ENCODE measurements at places on chromosomes 1 and 21.
A peak's percentile ranks its signal among the peaks of the same experiment; 100 is the strongest.

DNA sequence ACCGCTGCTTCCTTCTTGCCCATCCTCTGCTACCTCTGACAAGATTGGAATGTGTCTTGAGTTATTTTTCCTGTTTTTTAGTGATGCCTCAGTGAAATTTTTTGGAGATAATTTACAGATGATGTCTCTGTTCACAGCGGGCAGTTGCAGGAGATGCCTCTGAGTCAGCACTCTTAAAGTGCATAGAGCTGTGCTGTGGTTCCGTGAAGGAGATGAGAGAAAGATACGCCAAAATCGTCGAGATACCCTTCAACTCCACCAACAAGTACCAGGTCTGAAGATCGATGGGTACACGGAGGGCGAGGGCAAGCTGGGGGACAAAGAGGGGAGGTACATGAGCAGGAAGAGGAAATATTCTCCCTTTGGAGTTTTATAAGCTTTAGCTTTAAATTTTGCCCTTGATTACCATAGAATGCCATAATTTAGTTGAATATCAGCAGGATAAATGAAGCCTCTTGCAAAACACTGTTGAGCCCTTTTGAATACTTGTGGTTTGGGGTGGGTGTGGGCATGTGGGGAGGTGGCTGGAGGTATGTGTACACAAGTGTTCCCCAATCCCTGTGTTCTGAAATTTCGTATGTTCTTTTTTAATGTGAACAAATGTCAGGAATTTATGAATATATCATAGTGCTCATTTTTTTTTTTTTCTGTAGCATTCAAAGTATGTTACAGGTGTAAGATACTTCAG lies 19.8 kb downstream of the ATP1A1 start:
- no peak for DNase-seq
- no peaks in the 10 kb centered on the region for H3K27me3 ChIP-seq
- H3K4me1 ChIP-seq: no peaks in the 10 kb centered on the region
- H3K27ac ChIP-seq: no peak overlapping the region
- H3K36me3 ChIP-seq: peaks cover 93% of the 10 kb centered on the region

- no peak for DNase-seq
- no peaks in the 10 kb centered on the region for H3K4me1 ChIP-seq
- H3K27ac ChIP-seq: no peak overlapping the region
- no peaks in the 10 kb centered on the region for H3K36me3 ChIP-seq
These were observed 161.2 kb downstream of the NPHP4 start for GRCh38 chr1:5830771-5831599.

- no peaks in the 10 kb centered on the region for H3K27me3 ChIP-seq
- peaks cover 34% of the 10 kb centered on the region for H3K4me1 ChIP-seq
- no peak for DNase-seq
- no peak overlapping the region for H3K4me3 ChIP-seq
These were observed 45.8 kb upstream of the RGS1 start for GRCh38 chr1:192529811-192530210.

- H3K27me3 ChIP-seq: no peaks in the 10 kb centered on the region
- H3K27ac ChIP-seq: no peak overlapping the region
- H3K36me3 ChIP-seq: no peaks in the 10 kb centered on the region
- H3K4me1 ChIP-seq: no peaks in the 10 kb centered on the region
- no peak overlapping the region for H3K4me3 ChIP-seq
- no peak for DNase-seq
These were observed 112.6 kb upstream of the B3GALT2 start for GRCh38 chr1:193299038-193299437.

DNA sequence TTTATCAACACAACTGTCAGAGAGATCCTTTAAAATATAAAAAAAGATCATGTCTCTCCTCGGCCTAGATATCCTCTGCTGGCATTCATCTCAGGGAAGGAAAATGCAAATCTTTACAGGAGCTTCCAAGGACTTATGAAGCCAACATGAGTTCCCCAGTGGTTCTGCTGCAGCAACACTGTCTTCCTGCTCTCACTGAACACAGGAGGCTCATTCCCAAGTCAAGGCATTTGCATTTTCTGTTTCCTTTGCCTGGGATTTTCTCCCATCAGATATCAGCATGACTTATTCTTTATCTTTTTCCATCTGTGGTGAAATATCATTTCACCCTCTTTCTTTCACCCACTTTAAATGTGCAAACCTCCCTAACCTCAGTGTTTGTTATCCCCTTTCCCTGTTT lies 513.8 kb upstream of the ZP4 start:
- no peak for DNase-seq
- no peaks in the 10 kb centered on the region for H3K4me1 ChIP-seq
- H3K4me3 ChIP-seq: no peak overlapping the region
- H3K27ac ChIP-seq: no peak overlapping the region
- H3K27me3 ChIP-seq: no peaks in the 10 kb centered on the region

- H3K27ac ChIP-seq: no peak overlapping the region
- no peak overlapping the region for H3K4me3 ChIP-seq
- DNase-seq: no peak
These were observed 12.0 kb downstream of the SLC35D1 start for GRCh38 chr1:67041841-67042503.

- no peaks in the 10 kb centered on the region for H3K36me3 ChIP-seq
- DNase-seq: no peak
- no peak overlapping the region for H3K27ac ChIP-seq
- no peaks in the 10 kb centered on the region for H3K4me1 ChIP-seq
- H3K4me3 ChIP-seq: no peak overlapping the region
These were observed 102.9 kb downstream of the FASLG start for GRCh38 chr1:172761581-172762486.

DNA sequence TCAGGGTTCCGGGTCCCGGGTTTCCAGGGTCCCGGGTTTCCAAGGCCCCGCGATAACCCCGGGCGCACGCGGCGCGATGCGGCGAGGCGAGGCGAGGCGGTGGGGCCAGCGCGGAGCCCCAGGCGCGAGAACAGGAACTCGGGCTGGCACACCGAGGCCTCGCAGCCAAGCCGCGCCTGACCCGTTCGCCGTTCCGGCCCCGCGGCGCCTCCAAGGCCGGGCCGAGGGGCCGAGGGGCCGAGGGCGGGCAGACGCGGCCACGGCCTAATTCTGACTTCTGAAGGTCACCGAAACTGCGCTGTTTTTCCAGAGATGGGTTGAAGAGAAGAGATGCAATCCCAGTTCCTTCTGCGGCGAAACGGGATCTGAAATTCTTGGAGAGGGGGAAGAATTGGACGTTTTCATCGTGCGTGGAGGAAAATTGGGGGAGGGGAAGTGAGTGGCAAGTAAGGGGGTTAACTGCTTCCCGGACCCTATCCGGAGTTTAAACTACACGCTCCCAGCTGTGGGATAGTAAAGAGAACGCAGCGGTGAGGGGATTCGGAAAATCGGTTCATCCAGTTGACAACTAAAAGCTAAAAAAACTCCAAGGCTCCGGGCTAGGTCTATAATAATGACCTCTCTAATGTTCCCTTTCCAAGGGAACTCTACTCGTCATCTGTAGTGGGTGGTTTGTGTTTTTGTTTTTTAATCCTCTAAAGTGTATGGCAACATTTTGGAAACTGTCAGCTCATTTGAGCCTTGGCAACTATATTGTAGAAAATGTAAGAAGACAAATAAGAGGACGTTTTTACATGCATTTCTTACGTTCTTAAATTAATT lies 8.2 kb downstream of the TBX15 start:
- H3K27ac ChIP-seq: peak overlapping the region; percentile 99
- DNase-seq: no peak
- H3K4me1 ChIP-seq: peaks cover 15% of the 10 kb centered on the region

- H3K27ac ChIP-seq: no peak overlapping the region
- H3K4me1 ChIP-seq: no peaks in the 10 kb centered on the region
- DNase-seq: no peak
- H3K27me3 ChIP-seq: no peaks in the 10 kb centered on the region
These were observed 58.9 kb downstream of the OLFML3 start for GRCh38 chr1:114037962-114038816.

DNA sequence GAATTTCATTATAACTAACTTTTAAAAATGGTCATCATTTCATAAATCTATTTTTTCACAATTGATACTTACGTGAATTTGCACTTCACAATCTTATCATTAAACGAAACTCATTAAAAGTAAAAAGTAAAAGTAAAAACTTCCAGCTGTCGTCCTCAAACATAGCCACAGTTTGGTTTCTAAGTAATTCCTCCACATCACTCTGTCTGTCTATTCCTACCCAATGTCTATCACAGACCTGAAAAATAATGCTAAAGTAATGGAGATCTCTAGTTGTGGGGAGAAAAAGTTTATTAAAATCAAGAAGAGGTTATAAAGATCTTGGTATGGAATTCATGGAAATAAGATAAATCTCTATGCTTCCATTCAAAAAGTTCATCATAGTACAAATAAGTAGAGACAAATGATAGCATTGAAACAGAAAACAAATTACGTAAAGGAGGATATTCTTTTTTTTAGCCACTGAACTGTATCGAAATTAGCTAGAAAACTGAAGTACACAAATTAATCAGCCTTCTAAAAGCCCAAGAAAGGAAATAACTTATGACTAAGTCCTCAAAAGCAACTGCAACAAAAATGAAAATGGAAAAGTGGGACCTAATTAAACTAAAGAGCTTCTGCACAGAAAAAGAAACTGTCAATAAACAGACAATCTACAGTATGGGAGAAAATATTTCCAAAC lies 148.6 kb downstream of the TIAM1 start:
- no peak for DNase-seq
- H3K4me1 ChIP-seq: no peaks in the 10 kb centered on the region
- no peak overlapping the region for H3K4me3 ChIP-seq
- H3K27me3 ChIP-seq: peaks cover 4% of the 10 kb centered on the region
- no peaks in the 10 kb centered on the region for H3K36me3 ChIP-seq

- H3K27me3 ChIP-seq: no peaks in the 10 kb centered on the region
- DNase-seq: no peak
- H3K4me1 ChIP-seq: no peaks in the 10 kb centered on the region
- H3K4me3 ChIP-seq: no peak overlapping the region
- no peak overlapping the region for H3K27ac ChIP-seq
These were observed 48.5 kb downstream of the GNG4 start for GRCh38 chr1:235601104-235601503.

- peaks cover 13% of the 10 kb centered on the region for H3K4me1 ChIP-seq
- H3K27ac ChIP-seq: no peak overlapping the region
- H3K36me3 ChIP-seq: no peaks in the 10 kb centered on the region
- H3K27me3 ChIP-seq: no peaks in the 10 kb centered on the region
- no peak overlapping the region for H3K4me3 ChIP-seq
- no peak for DNase-seq
These were observed 17.1 kb upstream of the EPHA2 start for GRCh38 chr1:16172964-16173446.

- H3K4me1 ChIP-seq: no peaks in the 10 kb centered on the region
- no peak for DNase-seq
- H3K4me3 ChIP-seq: no peak overlapping the region
- no peak overlapping the region for H3K27ac ChIP-seq
These were observed 271.5 kb downstream of the NFIA start for GRCh38 chr1:61353797-61354406.

DNA sequence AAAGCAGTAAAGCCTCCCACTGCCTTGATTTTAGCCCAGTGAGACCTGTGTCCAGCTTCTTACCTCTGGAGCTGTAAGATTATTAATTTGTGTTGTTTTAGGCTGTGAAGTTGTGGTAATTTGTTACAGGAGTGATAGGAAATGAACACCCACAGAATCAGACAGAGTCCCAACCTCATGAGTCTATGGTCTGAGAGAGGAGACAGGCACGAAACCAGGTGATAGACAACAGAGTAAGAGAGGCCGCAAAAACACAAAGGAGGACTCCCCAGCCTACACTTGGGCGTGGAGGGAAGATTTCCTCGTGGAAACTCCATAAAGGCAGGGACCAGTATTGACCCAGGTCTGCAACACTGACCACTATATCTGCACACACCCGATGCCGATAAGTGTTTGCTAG lies 234.6 kb upstream of the JUN start:
- peaks cover 34% of the 10 kb centered on the region for H3K4me1 ChIP-seq
- H3K36me3 ChIP-seq: no peaks in the 10 kb centered on the region
- H3K4me3 ChIP-seq: no peak overlapping the region
- DNase-seq: no peak

DNA sequence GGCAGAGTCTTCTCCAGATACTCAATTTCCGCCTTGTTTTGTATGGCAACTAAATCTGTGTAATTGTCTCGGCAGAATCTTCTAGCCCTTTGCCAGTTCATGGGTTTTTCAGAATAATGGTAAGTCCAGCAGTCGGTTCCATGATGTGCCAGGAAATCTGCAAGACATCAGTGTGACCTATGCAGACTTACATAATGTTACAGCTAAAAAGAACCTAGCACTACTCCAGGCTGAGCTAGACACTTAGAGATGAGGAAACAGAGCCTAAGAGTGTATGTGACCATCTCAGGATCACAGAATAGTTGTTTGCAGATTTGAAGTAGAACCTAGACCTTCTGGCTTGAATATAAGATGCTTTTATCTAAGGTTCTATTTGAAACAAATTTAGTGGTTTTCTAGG lies 2.8 kb downstream of the SELL start:
- H3K27ac ChIP-seq: no peak overlapping the region
- no peaks in the 10 kb centered on the region for H3K36me3 ChIP-seq
- no peak for DNase-seq
- no peaks in the 10 kb centered on the region for H3K27me3 ChIP-seq

DNA sequence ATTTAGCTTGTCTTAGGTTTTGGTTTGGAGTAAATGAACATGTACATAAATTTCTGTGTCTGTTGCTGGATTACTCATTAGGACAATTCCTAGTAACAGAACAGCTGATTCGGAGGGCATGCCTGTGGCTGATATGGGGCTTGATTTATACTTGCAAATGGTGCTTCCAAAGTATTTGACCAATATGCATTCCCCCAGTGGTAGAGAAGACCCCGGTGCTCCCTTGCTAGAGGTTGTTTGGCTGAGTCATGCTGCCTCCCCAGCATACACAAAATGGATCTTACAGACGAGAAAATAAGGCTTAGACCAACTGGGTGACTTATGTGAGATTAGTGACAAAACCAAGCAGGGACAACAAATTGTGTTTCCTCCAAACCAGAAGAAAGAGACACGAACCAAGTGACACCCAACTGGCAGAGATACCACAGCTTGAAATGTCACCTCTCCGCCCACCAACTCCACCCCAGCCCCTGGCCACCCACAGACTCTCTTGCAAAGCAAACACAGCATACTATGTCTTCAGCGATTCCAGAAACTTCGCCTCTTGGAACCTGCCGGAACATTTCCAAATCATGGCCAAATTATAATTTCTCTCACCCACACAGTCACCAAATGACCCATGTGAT lies 75.9 kb upstream of the ETS2 start:
- no peaks in the 10 kb centered on the region for H3K36me3 ChIP-seq
- H3K27me3 ChIP-seq: no peaks in the 10 kb centered on the region
- no peak for DNase-seq
- H3K4me1 ChIP-seq: no peaks in the 10 kb centered on the region
- H3K27ac ChIP-seq: peak overlapping the region; percentile 27
- H3K4me3 ChIP-seq: no peak overlapping the region

GRCh38 chr1:191971447-191971846 lies 186.8 kb upstream of the RGS18 start:
- no peaks in the 10 kb centered on the region for H3K4me1 ChIP-seq
- no peaks in the 10 kb centered on the region for H3K27me3 ChIP-seq
- no peak overlapping the region for H3K27ac ChIP-seq
- H3K4me3 ChIP-seq: no peak overlapping the region

- no peak for DNase-seq
- no peaks in the 10 kb centered on the region for H3K27me3 ChIP-seq
- H3K36me3 ChIP-seq: no peaks in the 10 kb centered on the region
- no peak overlapping the region for H3K27ac ChIP-seq
These were observed 257.3 kb downstream of the CAMTA1 start for GRCh38 chr1:7042322-7043190.

- peaks cover 12% of the 10 kb centered on the region for H3K4me1 ChIP-seq
- peak overlapping the region; percentile 90 for H3K27ac ChIP-seq
- no peaks in the 10 kb centered on the region for H3K36me3 ChIP-seq
- no peak for DNase-seq
- H3K27me3 ChIP-seq: no peaks in the 10 kb centered on the region
- peak overlapping the region; percentile 78 for H3K4me3 ChIP-seq
These were observed 639 bp upstream of the DNAJB4 start for GRCh38 chr1:78003882-78004718.

GRCh38 chr1:41773842-41774241 lies 144.9 kb downstream of the HIVEP3 start:
- peaks cover 22% of the 10 kb centered on the region for H3K4me1 ChIP-seq
- DNase-seq: no peak
- H3K4me3 ChIP-seq: no peak overlapping the region
- H3K27me3 ChIP-seq: no peaks in the 10 kb centered on the region
